ENCODE measurements at places on chromosomes 2 and 18.

GRCh38 chr2:237682856-237683670, 55.7 kb downstream of the LRRFIP1 start:
- peaks cover 5% of the 10 kb centered on the region for H3K27me3 ChIP-seq
- H3K4me1 ChIP-seq = peaks cover 25% of the 10 kb centered on the region
- no peak for DNase-seq
- peaks cover 3% of the 10 kb centered on the region for H3K36me3 ChIP-seq
- H3K4me3 ChIP-seq = no peak overlapping the region

GRCh38 chr2:96933305-96934181, 52.8 kb downstream of the FAM178B start:
- H3K27me3 ChIP-seq = peaks cover 71% of the 10 kb centered on the region
- H3K4me1 ChIP-seq = peaks cover 4% of the 10 kb centered on the region
- no peak for DNase-seq
- H3K27ac ChIP-seq = no peak overlapping the region
- no peaks in the 10 kb centered on the region for H3K36me3 ChIP-seq

DNA sequence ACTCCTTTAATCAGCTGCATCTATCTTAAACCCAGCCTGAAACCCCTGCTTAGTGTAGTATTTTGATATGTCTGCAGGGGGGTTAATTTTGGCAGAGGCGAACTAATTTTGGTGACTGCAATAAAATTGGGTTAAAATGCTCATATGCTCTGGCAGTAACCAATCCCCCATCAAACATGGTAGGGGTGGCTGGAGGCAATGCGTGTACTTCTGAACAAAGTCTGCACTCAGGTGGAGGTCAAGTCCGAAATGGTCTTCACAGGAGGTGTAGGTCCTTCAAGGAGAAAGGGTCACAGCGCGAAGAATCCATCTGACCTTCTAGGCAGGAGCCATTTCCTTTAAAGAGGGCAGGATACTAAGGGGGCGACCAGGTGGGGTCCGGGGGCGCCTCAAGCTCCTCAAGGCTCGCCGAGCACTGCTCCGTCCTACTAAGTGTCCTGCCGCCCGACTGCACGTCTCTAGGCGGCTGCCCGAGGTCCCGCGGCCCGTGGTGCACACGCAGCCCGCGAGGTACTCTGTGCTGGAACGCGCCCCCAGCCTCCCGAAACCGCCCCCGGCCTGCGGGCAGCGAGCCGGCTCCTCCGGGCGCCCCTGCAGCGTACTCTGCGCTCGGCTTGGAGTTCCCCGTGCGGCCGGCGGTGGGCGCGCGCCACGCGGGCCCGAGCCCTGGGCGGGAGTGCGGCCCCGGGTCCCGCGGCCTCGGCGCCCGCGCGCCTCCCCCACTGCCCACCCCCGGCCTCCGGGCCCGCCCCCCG, 1.7 kb upstream of the LDLRAD4 start:
- peaks cover 50% of the 10 kb centered on the region for H3K27me3 ChIP-seq
- H3K27ac ChIP-seq = no peak overlapping the region
- no peaks in the 10 kb centered on the region for H3K36me3 ChIP-seq
- peaks cover 40% of the 10 kb centered on the region for H3K4me1 ChIP-seq
- peak; percentile 64 for DNase-seq

DNA sequence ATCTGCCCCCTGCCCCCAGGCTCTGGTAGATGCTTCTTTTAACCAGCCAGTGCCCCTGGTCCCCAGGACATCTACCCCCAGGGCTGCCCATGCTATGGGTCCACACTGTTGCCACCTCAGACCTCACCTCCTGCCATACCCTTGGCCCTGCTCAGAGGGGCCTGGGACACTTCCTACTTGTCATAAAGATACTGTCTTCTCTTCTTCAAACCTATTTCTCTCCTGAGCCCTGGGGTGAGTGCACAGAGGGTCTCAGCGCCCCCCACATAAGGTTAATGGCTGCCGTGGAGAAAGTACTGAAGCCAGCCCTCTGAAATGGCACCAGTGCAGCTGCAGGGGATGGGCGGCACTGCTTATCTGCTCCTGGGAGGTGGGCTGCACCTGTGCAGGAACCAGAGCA, 77.6 kb upstream of the MGAT4A start:
- no peak for DNase-seq
- no peaks in the 10 kb centered on the region for H3K36me3 ChIP-seq
- H3K27ac ChIP-seq = no peak overlapping the region
- peaks cover 36% of the 10 kb centered on the region for H3K27me3 ChIP-seq
- peaks cover 14% of the 10 kb centered on the region for H3K4me1 ChIP-seq
- no peak overlapping the region for H3K4me3 ChIP-seq

- peaks cover 1% of the 10 kb centered on the region for H3K36me3 ChIP-seq
- H3K4me1 ChIP-seq = peaks cover 19% of the 10 kb centered on the region
- no peak overlapping the region for H3K4me3 ChIP-seq
- no peak for DNase-seq
- peaks cover 8% of the 10 kb centered on the region for H3K27me3 ChIP-seq
Observed at GRCh38 chr2:147550995-147551731, 293.7 kb upstream of the ACVR2A start.

- no peaks in the 10 kb centered on the region for H3K27me3 ChIP-seq
- H3K36me3 ChIP-seq = no peaks in the 10 kb centered on the region
- H3K4me3 ChIP-seq = no peak overlapping the region
- H3K27ac ChIP-seq = no peak overlapping the region
- peaks cover 4% of the 10 kb centered on the region for H3K4me1 ChIP-seq
Observed at GRCh38 chr2:62287899-62288880, 92.3 kb downstream of the B3GNT2 start.

DNA sequence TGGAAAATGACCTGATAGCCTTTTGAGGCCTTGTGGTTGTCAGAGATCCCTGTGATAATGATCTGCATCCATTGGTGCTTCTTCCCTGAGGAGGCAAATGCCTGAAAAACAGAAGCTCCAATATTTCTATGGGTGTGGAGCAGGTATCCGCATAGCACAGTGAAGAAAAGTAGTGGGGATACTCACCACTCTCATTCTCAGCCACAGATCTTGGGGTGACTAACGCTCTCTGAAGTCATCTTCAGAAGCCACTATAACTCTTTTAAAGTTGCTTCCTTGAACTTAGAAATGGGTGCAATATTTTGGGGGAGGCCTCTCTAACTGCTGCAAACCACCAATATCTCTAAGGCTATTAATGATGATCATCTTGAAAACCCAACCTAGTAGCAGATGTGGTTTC, 46.2 kb downstream of the ARHGAP15 start:
- H3K4me3 ChIP-seq = no peak overlapping the region
- peaks cover 64% of the 10 kb centered on the region for H3K36me3 ChIP-seq
- DNase-seq = no peak
- no peaks in the 10 kb centered on the region for H3K27me3 ChIP-seq
- H3K27ac ChIP-seq = peak overlapping the region; percentile 60
